SW 1271 (cell line): ENCODE measurements at places on chromosomes 6 and 20.

- no peak for DNase-seq
Observed at GRCh38 chr6:37039958-37040357, 34.5 kb downstream of the FGD2 start.

- DNase-seq: no peak
Observed at GRCh38 chr6:87702589-87702945, 534 bp upstream of the AKIRIN2 start.

GRCh38 chr6:88882536-88882935, 80.9 kb downstream of the RNGTT start:
- no peak for DNase-seq

GRCh38 chr6:23969344-23969743, 156.7 kb upstream of the NRSN1 start:
- DNase-seq: no peak

DNA sequence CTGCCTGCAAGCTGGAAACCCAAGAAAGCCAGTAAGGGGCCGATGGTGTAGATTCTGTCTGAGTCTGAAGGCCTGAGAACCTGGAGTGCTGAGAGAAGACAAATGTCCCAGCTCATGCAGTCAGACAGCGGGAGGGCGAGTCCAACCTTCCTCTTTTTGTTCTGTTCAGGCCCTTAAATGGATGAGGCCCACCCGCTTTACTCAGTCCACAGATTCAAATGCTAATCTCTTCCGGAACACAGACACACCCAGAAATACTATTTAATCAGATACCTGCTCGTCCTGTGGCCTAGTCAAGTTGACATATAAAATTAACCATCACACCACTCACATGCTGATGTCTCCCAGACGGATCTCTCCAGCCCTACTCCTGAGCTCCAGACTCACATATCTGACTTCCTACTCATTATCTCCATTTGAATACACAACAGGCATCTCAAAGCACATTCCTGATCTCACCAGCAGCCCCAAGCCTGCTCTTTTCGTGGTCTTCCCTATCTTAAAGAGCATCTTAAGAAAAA, 26.7 kb upstream of the SRC start:
- no peak for DNase-seq

DNA sequence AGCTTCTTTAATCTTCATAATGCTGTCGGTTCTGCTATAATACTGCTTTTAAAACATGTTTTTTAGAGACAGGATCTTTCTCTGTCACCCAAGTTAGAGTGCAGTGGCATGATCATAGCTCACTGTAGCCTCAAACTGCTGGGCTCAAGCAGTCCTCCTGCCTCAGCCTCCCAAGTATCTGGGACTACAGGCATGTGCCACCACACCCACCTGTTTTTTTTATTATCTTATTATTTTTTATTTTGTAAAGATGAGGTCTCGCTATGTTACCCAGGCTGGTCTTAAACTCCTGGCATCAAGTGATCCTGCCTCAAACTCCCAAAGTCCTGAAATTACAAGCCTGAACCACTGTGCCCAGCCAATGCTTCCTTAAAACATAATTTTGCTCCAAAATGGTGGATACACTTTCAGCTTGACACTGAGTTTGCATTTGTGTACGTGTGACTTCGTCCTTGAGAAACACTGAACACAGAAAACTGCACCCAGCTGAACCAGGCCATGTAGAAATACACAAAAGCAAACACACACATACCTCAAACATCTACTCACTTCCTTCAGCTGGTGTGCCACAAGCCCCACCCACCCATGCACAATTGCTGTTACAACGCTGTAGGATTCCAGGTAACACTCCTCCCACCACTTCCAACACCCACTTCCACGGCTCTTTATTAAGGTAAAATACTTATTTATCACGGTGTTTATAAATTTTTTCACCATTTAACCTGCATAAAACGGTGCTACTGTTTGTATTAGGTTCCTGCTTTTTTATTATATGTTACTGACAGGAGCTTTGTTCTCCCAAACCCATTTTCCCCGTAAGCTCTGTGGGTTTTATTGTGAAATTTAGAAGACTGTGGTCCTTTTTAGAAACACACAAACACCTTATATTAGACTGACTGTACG, 109.1 kb downstream of the TSHZ2 start:
- no peak for DNase-seq

DNA sequence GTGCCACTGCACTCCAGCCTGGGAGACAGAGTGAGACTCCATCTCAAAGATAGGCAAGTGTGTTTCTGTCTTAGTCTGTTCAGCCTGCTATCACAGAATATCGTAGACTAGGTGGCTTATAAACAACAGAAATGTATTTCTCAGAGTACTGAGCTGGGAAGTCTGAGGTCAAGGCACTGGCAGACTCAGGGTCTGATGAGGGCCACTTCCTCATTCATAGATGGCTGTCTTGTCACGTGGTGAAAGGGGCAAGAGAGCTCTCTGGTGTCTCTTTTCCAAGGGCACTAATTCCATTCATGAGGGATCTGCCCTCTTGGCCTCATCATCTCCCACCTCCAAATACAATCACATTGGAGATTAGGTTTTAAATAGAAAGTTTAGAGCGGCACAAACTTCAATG, 95.6 kb upstream of the PHACTR3 start:
- DNase-seq: no peak

GRCh38 chr6:21804941-21805610, 211.5 kb downstream of the SOX4 start:
- no peak for DNase-seq

- DNase-seq: no peak
Observed at GRCh38 chr6:63609231-63609630, 26.4 kb upstream of the PHF3 start.

DNA sequence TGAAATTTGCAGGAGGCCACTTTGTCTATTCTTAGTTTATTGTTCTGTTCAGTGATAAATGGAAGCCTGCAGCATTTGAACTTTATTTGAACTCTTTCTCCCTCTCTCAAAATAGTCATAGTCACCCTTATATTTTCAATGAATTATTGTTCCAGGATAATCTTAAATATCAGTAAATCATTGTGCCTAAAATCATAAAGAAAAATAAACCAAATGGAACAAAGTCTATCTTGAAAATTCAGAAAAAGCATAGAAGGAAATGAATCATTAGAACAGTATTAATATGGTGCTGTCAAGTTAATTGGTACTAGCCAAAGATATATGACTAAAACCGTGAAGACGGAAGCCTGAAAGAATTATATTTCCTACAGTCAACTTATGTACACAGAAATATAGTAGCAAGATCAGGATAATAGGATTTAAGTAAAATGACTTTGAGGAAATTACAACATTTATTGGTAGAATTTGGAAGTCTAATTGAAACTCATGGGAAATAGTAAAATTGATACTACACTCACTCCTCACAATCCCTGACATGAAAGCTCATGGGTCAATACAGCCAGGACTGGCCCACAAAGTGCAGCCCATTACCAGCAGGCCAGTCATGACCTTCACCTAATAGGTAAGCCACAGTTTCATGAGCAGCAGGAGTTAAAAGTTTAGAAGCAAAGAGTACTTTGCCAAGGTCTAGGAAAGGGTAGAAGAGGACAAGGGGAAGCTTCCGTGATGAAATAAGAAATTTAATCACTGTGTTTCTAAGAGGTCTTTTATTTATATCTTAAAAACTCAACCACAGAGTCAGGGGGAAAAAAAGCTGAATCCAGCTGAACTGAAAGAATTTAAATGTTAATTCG, 119.9 kb upstream of the ENPP5 start:
- DNase-seq: no peak

DNA sequence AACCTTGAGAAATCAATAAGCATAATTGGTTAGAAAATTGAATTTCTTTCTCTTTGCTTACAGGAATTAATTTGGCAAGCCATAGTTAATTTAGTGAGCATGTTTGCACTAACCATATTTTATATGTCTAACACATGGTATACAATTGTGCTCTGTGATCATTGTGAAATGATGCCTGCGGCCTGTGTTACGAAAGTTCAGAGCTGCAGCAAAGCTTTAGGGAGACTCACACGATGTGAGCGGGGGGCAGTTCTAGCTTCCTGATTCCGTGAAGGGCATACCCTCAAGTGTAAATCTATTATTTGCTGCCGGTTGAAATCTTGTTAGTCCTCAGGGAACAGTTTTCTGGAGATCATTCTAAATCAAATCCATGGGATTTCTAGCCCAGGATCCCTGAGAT, 25.5 kb upstream of the ADTRP start:
- DNase-seq: no peak

GRCh38 chr6:169236988-169237387, 16.7 kb downstream of the THBS2 start:
- DNase-seq: no peak

DNA sequence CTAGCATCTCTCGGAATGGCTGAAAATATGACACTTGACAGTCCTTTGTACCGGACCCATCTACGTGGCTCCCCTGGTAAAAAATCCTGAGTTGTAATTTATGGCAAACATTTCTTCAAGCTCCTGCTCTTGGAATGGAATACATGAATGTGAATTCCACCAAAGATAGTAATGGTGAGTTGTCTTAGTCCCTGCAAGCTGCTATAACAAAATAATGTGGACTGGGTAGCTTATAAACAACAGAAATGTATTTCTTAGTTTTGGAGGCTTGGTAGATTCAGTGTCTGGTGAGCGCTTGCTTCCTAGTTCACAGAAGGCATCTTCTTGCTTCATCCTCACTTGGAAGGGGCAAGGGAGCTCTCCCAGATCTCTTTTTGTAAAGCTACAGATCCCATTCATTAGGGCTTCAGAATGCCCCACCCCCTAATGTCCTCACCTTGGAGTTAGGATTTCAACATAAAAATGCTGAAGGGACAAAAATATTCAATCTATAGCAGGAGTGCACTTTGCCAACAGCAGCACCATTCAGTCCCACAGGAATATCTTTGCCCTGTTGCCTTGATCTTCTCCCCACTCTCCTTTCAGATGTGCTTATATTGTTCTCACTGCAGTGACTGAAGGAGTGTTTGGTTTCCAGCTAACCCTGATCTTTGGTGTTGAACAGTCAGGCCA, 167.8 kb upstream of the HDAC2 start:
- no peak for DNase-seq

DNA sequence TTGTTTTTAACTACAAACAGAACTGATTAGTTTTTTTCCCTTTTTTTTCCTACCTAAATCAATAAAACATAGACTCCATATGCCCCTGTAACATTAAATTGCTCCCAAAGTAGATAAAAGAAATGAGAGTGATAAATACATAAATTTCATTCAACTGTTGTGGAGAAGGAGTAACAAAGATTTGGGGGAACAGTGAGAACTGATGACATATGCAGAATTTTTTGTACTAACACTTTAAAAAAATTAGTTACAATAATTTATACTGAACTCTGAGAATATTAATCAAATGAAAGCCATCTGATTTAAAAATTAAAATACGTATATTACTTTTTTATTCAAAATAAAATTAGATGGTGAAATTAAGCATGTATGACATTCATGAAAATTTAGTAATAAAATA, 195.7 kb downstream of the COL19A1 start:
- DNase-seq: no peak

DNA sequence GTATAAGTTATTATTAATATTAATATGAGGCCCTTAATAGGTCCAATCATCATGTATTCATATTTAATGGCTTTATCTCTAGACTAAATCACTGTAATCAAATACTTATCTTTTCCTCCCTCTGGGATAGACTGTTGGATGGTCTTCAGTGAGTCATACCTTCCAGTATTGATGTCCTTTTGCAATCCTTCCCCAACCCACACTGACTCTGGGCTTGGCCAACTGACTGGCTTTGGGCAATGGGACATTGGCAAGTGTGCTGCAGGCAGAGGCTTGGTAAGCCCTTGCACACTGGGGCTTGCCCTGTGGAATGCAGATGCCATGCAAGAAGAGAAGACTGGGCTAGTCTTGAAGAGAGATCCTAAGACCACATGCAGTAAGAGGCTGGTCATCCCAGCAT, 136.6 kb downstream of the CCDC170 start:
- no peak for DNase-seq

DNA sequence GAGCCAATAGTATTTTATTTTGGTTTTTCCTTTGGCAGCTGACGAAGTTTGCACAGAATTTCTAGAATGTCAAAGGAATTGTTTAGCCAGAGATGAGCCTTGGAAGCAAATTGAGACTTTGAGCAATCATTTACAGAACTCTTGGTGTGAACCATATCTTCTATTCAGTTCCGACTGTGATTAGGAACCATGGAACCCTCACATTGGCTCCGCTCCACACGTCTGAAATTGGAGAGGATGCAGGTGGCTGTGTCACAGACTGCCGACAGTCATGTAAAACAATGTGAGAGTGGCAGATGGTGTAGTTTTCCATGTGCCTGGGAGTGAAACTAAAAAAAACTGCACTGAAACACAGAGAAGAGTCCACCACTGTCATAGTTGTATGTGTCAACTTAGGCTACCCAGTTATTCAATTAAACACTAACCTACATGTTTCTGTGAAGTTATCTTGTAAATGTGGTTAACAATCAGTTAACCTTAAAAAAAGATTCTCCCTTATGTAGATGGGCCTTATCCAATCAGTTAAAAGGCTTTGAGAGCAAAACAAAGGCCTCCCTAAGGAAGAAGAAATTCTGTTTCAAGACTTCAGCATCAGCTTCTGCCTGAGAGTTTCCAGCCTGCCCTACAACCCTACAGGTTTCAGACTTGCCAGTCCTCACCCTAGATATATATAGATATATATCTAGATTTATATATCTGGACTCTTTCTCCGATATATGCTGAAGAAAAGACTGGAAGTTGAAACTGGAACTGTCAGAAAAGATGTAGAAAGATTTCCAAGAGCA, 3.3 kb upstream of the HMGN4 start:
- no peak for DNase-seq

DNA sequence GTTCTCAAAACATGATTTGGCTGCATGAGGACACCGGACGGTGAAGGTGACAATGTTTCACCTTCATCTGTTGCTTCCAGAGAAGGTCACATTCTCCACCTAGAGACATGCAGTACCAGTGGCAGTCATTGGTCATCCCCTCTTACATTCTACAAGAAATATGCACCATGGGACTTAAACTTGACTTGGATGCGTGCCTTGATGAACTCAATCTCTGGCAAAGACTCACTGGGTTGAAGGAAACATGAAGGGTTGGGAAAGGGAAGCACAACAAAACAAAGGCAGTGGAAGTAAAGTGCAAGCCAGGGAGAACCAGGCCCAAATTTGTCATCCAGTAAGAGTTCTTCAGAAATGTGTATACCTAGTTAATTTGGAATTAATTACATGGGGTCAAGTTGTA, 39.4 kb upstream of the ARMH2 start:
- no peak for DNase-seq

DNA sequence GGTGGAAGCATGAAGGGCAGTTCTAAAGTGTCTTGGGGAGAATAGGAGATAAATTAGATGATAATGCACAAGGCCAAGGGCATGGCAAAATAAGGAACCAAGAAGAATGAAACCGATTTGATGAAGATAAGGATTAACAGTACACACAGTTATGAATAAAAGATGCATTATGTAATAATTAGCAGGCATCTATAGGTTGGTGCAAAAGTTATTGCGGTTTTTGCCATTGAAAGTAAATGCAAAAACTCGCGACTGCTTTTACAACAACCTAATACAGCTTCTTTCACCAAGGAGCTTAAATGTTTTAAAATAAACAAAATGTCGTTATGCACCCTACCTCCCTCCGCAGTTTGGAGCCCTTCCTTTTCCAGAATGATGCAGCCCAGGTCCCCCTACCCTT, 29.0 kb downstream of the MAS1 start:
- DNase-seq: no peak

GRCh38 chr20:30598460-30599230, 658.8 kb upstream of the DEFB115 start:
- DNase-seq: no peak
